Activated CD4-positive, alpha-beta T cell treated with anti-CD3 and anti-CD28 coated beads, Interleukin-10, Interleukin-2, amounts not matched to agents 100 ng/mL and 50 ng/mL, durations not matched to agents 16 hours and 8 hours (primary cell): ENCODE measurements at places on chromosomes 5 and 9.

GRCh38 chr5:129938077-129938476 lies 33.8 kb downstream of the CHSY3 start:
- no peak for DNase-seq

- peak; percentile 94 for DNase-seq
Measured at GRCh38 chr5:179818746-179819295, 1.9 kb upstream of the SQSTM1 start.

DNA sequence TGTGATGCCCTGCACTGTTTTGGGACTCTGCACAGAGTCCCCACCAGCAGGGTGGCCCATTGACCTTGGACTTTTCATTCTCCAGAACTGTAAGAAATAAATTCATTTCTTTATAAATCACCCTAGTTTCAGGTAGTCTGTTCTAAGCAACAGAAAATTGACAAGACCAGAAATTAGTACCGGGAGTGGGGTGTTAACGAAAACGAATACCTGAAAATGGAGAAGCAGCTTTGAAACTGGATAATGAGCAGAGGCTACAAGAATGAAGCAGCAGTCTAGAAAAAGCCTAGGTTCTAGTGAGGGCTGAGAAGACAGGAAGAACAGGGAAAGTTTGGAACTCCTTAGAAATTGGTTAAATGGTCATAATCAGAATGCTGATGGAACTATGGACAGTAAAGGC lies 2.1 kb upstream of the MCC start:
- no peak for DNase-seq

DNA sequence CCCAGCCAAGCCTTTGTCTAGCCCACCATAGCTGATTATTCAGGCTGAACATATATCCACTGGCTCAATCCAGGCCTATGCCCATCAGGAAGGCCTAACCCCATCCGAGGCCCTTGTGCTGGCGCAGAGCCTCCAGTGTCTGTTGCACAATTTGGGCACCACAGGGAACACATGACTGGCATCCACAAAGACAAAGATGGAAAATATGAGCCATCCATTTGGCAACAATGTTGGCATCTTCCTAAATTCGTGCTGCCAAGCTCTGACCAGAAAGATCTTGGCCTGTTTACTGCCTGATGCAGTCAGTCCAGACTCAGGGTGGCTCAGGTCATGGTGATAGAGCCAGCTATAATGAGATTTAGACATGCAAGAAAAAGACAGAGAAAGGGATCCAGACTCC lies 233.8 kb downstream of the PIK3R1 start:
- no peak for DNase-seq

DNA sequence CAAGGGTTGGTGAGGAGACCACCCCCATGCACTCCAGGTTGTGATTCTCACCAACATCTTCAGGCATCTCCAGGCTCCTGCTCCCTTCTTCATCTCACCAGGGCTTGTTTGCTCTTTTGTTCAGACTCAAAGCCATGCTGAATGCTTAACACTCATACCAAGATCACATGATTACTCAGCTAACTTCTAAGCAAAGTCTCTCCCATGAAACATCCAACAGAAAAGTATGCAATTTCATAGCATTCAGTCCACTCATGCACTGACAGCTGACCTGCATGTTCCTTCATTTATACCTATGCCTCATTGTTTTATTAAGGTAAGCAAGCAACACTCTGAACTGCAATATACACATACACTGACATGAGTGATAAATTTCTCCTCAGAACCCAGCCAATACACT lies 69.0 kb downstream of the SHC3 start:
- peak; percentile 4 for DNase-seq

DNA sequence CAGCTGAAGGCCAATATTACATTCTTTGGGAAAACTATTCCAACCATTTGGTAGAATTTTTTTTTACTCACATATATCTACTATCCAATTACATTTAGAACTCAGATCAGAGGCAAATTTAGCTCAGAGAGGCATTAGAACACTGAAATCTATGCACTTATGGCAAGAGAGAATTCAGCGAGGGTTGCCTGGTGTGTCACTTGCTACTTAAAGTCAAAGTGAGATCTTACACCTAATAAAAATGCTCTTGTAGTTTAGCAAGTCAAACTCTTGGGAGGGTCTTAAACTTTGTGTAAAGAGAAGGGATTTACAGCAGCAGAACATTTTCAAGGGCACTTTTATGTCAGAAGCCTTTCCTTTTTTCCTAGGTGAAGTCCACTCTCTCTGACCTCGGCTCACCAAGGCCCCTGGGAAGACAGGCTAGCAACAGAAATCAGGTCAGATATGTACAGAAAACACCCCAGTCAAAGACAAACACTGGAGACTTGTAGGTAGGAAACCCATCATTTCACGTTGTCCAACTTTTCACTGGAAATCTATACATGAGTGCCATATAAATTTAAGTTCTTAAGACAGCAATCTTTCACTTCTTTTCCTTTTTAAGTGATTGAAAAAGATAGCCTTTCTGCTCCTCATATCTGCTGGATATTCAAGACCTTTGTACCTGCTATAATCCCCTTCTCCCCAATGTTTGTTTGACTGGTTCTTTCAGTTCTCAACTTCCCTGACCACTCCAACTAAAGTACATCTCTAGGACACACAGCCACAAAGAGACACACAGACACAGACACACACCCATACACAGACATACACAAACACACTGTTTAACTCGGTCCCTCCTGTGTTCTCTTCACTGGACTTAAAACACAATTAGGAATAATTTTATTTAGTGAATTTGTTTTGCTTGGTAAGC lies 635.8 kb downstream of the PDE4D start:
- DNase-seq: no peak
